H54 (cell line): ENCODE measurements at places on chromosomes 3 and 15.
A peak's percentile ranks its signal among the peaks of the same experiment; 100 is the strongest.

GRCh38 chr3:160130071-160130470 is 95.2 kb upstream of the C3orf80 start:
- no peak for DNase-seq

DNA sequence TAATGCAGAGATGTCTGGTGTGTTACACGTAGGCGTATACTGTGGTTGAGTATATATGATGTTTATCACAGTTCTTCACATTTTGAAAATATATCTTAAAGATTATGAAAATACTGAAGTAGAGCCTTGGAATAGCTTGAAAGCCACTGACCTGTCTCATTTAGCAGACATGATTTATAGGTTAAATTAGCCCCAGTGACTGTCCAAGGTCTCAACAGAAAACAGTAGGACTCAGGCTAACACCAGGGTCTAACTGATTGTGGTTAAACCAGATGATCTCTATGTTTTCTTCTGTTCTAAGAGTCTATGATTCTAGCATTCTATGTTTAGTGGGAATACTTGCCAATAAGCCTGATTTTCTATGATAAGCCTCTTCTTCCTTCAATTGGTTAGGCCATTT is 166.4 kb upstream of the NR2E3 start:
- no peak for DNase-seq

DNA sequence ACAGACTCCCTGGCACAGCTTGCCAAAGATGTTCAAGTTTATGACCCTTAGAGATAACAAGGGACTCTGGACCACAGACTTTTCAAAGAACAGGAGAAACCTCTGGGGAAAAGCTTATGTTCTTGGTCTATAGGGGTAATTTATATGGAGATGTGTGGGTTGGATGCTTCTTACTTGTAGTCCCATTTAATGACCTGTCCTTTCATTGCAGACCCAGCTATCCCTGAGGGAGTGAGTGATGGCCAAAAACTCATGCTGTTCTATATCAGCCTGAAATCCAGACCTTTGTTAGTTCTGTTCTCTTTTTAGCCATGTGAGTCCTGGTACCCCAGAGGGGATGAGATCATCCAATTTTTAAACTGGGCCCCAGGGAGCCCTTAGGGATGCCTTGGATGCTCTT is 43.7 kb upstream of the MRPL3 start:
- DNase-seq = no peak

GRCh38 chr3:51243924-51244323 is 141.2 kb upstream of the MANF start:
- no peak for DNase-seq

DNA sequence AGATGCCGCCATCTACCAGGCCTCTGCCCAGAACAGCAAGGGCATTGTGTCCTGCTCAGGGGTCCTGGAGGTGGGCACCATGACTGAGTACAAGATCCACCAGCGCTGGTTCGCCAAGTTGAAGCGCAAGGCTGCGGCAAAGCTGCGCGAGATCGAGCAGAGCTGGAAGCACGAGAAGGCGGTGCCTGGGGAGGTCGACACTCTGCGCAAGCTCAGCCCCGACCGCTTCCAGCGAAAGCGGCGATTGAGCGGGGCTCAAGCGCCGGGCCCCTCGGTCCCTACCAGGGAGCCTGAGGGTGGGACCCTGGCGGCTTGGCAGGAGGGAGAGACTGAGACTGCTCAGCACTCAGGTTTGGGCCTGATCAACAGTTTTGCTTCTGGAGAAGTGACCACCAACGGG is 22.6 kb downstream of the ALPK3 start:
- no peak for DNase-seq

DNA sequence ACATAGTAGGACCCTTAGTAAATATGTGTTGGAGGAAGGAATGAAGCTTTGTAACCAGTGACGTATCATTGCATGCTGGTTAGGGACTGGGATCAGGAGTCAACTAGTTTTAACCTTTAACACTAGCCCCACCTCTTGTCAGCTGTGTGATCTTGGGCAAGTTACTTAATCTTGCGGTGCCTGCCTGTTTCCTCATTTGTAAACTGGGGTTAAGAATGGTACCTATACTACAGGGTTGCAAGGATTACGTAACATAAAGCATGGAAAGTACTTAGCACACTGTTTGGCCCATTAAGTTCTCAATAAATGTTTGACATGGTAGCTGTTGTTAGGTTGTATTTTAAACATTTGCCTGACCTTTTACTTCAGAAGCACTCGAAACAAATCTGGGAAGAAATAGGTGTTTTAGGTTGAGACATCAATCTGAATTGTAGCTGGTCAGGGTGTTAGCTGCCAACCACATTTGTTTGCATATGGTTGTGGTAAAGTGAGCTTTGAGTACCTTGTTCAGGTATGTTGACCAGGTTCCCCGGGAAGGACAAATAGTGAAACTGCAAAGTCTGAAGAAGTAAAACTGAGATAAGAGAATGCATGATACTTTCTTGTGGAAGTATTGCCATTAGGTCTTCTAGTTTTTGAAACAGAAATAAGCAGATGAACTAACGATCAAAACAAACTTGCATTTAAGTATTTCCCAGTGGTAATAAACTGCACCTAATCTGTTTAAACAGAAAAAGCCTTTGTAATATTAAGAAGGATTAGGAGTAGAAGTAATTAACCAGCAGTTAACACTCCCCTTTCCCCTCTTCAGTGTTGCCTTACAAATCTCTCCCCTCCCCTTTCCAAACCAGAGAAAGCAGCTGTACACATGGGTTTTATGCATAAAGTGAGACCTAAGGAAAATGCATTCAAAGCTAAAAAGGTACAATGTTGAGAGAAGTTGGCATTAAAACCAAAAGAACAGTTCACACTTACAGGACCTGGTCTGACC is 25.8 kb upstream of the SCAANT1 start:
- DNase-seq = no peak

DNA sequence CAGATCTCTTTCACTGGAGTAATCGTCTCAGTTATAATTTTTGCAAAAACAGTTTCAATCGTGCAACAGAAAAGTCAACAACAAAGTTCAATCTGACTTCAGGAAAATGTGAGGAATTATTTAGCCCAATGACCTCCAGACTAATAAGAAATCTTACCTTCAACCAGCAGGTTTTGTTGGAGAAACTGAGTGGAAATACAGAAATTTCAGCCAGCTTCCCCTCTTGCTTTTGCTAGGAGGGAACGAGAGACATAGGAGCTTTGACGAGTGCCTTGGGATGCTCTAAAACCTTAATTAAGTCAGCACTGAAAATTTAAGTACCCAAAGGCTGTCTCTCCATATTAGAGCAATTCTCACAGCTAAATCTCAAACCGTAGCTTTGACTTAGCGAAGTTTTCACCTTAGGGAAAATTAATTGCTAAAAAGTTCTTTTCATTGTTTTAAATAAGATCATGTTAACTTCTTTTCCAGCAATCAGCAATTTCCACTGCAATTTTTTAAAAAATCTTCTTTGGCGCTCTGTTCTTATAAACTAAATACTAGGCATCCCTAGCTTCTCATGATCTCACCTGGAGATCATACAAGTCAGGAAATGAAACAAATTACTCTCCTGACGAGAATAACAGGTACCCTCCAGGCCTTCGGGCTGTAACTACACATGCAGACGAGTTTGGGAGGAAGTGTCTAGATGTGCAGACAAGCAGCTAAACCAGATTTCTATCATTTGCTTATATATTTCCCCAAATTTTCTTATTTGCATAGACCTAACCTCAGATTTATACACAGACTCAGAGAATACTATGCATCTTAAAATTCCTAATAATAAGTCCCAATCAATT is 250.2 kb downstream of the FAM43A start:
- no peak for DNase-seq

DNA sequence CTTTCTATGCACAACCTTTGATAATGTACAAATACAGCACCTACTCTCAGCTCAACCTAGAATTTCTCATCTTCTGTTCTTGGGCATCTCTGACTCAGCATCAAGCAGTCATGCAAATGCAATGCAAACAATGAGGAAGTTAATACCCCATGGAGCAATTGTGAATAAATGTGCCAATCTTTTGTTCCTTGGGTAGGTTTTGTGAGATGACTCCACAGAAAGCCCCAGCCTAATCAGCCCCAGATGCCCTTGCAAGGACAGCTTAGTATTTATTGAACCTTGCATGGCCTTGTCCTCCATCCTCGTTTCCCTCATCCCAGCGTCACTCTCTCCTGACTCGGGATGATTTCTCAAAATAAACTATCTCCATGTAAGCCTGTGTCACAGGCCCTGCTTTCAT is 494.7 kb upstream of the NECTIN3 start:
- DNase-seq = peak; percentile 10

- no peak for DNase-seq
Observed at GRCh38 chr15:67077641-67078215, 12.3 kb downstream of the SMAD3 start.

- no peak for DNase-seq
Observed at GRCh38 chr3:178082326-178082906, 453.8 kb upstream of the KCNMB2 start.

DNA sequence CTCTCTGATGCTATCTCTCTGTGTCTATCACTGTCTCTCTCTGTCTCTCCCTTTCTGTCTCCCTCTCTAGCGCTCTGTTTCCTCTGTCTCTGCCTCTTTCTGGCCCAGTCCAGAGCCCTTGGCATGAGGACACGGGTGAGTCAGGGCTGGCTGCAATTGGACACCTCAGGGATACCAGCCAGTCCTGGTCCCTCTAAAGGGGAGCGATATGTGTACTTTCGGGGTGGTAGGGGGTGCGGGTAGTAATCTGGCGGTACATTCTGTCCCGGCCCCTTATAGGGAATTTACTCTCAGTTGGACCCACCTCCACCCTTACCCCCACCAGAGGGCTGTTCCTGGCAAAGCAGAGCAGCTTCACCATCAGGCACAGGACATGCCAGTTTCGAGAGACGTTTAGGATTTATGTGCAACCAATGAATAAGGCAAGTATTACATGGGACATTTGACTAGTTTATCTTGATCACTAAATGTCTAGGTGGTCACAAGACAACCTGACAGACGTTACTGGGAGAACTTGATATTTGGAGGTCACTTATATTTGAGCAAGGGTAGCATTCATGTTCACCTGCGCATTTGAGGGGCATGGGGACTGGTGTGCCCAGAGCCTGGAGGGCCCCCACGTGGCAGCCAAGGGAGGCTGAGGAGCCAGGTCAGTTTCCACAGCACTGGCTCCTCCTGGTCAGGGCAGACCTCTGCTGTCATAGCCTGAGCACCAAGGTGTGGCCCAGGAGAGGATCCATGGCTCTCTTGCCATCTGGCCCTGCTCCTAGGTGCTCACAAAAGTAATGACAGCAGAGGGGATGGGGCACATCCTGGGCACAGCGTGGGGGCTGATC is 256.1 kb downstream of the PLCL2 start:
- DNase-seq = no peak

GRCh38 chr3:164196477-164196876 is 881.8 kb downstream of the SI start:
- DNase-seq = no peak

DNA sequence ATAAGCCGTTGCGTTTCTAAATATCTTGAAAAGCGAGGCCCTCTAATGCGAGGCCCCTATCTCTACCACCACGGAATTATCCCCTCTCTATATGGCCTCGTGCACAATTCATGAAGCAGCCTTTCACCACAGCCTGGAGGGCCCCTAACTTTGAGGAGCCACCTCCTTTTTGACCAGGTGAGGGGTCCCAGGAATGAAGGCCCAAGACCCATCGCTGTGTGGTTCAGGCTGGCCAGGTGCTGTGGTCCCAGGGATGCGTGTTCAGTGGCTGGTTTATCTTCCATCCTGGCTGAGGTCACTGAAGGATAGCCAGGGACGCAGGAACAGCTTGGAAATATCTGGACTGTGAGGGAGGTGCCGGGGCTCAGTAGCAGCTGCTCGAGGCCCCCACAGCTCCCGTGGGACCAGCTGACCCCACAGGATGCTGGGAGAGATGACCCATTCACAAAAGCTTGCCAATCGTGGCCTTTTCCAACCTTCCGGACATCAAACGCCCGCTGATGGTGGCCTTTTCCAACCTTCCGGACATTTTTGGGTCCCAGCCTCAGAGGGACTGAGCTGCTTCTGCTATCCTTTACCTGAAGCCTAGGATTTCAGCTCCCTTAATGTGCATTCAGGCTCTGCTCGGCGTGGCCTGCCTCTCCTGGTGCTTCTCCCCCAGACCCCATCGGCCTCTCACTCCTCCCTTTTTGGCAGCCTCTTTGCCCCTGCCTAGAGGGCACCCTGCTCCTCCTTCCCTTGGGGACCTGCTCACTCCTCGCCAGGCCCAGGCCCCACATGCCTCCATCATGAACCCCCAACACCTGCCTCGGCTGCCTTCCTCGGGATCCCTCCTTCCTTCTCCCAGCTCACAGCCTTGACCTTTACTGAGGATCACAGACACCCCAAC is 140.9 kb downstream of the CHSY1 start:
- DNase-seq = no peak

DNA sequence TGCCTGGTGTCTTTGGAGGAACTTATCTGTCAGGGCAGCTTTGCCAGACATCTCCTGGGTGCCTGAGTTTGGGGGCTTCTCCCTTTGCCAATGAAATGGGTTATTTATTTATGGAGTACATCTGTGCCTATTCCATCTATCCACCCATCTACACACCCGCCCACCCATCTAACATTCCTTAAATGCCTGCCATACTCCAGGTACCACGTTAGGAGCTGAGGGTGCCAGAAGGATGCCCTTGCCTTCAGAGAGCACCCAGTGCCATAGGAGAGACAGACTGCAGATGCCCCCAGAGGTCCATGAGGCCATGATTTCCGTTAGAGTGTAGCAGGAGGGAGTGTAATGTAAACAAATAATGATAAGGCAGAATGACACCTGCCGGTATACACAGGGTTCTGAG is 21.8 kb upstream of the KIF23 start:
- no peak for DNase-seq

DNA sequence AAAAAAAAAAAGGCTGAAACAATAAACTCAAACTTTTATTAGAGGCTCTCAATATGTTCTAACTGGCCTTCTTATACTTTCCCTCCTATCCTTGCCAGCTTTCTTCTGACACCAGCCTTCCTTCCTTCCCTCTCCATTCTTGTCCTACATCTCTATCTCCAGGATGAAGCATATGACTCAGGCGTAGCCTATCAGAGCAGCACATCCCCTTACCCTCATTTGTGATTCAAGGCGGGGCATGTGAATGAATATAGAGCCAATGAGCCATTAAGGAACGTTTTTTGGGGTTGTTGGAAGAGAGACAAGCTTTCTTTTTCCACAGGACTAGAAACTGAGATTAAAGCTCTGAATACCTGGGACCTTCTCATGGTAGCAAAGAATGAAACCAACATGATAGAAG is 25.1 kb upstream of the KCNMB3 start:
- DNase-seq = no peak

GRCh38 chr3:99199021-99199420 is 297.5 kb upstream of the DCBLD2 start:
- DNase-seq = no peak

DNA sequence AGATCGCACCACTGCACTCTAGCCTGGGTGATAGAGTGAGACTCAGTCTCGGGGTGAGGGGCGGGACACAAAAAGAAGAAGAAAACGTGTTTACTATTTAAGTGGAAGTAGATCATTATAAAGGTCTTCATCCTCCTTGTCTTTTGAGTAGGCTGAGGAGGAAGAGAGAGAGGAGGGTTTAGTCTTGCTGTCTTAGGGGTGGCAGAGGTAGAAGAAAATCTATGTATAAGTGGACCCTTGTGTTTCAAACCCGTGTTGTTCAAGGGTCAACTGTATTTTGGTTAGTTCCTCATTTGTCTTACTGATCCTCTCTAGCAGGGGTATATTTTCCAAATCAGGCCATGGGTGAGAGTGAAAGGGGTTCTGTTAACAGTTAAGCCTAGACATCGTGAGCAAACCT is 40.1 kb downstream of the TRIM71 start:
- DNase-seq = no peak

- DNase-seq = peak; percentile 69
Observed at GRCh38 chr15:58546635-58547627, 115.1 kb downstream of the LIPC start.

GRCh38 chr3:177946497-177946896 is 589.7 kb upstream of the KCNMB2 start:
- no peak for DNase-seq

- no peak for DNase-seq
Observed at GRCh38 chr15:98085003-98085639, 124.6 kb downstream of the ARRDC4 start.
